Motor neuron (in vitro differentiated cells): ENCODE measurements at places on chromosomes 5 and 9.

DNA sequence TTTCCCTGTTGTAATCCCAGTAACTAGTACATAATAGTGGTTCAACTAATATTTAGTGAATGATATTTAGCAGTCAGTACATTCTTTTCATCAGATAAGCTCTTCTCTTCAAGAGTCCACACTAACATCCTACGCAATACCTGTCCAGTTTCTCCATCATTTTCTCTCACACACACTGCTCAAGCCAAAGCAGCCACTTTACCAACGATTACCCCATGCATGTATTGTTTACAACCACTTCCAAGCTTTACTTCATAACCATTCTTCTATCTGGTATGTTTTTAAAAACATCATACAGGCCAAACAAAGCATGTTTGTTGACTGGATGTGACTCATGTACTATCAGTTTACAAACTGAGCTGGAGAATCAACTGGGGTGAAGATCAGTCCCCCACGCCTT is 7.3 kb downstream of the UBTD2 start:
- ATAC-seq: no peak

- peak; percentile 34 for ATAC-seq
Observed at GRCh38 chr5:42842921-42843641, 31.4 kb upstream of the SELENOP start.

DNA sequence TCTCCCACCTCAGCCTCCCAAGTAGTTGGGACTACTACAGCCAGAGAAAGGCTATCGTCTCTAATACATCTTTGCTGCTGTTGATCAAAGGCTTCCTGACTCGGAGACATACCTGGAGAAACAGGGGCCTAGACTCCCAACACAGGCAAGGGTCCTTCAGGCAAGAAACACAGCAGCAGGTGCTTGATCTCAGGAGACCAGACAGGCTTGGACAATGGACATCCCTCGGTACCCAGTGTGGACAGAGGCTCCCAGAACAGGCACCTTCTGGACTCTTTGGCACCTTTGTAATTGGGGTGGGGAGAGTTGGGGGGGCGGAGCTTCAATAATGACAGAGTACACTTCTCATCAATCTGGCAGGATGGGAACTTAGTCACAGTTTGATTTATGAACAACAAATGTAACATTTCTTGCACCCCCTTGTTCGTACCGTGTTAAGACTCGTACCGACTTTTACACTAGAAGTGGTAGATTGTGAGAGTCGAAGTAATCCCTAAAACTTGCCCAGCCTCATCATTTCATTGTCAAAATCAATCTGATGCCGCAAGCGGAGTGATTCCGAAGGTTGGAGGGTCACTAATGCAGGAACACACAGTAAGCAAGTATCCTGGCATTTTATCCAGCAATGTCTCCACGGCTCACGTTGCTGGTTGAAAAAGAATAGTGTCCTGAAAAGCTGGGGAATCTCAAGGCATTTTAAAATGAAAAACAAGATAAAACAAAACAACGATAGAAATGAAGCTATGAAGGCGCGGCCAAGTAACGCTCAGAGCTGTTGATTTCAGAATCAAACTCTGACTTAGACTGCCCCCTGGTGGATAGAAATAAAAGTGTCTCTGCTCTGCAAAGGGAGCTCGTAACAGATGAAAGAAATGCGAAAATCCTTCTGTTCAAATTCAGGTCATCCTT is 46.4 kb upstream of the STK32A start:
- ATAC-seq: peak; percentile 59

DNA sequence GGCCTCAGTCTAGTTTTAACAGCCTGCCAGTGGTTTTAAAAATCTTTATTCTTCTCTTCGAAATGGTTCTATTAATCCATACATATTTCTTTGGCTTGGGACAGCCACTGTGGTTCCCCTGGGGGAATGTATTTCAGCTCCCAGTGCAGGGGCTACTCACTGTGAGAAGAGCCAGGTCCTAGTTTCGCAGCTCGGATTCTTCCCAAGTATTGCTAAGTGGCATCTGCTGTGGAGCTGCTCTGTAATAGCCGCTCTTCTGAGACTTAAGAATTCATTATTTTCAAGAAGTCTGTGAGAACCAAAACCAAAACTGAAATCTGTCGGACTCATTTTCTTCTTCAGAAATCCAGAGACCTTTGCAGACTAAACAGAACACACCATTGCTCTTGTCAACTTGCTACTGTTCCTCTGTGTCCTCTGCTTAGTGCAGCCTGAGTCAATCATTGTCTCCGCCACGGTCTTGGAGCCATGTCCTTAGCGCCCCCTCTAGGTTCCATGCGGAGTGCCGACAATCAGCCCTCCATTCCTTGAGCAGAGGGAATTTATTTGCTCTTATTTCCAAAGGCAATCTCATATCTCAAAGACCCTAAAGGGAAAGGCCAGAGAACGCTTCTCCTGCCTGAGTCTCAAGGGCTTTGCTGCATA is 478.2 kb downstream of the SPATA31D1 start:
- ATAC-seq: peak; percentile 84

DNA sequence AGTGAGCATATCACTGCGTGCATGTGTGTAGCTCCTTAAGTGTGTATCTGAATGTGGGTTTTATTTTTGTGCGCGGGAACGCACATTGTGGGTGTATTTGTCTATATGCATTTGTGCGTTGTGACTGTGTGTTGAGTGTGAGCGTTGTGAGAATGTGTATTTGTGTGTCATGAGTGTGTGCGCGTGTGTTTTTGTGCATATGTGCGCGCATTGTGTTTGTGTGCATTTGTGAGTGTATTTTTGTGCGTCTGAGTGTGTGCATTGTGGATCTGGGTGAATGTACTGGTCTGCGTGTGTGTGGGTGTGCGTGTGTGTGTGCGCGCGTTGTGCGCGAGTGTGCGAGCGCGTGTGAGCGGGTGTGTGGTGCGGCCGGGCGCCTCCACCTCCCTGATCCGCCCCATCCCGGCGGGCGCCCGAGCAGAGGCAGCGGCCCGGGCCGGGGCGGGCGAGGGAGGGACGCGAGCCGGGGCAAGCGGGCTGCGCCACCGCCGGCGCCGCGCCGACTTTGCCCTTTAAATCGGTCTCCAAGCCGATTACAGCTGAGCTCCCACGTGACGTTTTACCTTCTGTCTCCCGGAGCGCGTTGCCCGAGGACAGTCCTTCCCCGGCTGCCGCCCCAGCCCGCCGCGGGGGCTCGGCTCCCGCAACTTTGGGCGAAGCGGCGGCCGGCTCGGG is at the start of gene RASGRF2:
TSS of gene RASGRF2 (plus strand) at position 596 of the 675 bp plus-strand sequence. CDS start 376 bp downstream, outside the sequence.
- peak; percentile 81 for ATAC-seq
